A172 (cell line): ENCODE measurements at places on chromosomes 6 and 20. TPM values are rescaled to one million over a fixed set of nuclear protein-coding genes. Genes with fewer than 3 reads are reported as not detected.

The NUP153 gene
- 35.6 and 40.4 TPM in 2 replicates for total RNA-seq

The TREML1 gene
- not detected in 2 replicates for total RNA-seq

The CLIC5 gene
- total RNA-seq = not detected in 2 replicates

The ZFP57 gene
- not detected in 2 replicates for total RNA-seq

The POLR3F gene
- total RNA-seq = 20.3 and 27.0 TPM in 2 replicates

The EFCAB8 gene
- not detected in 2 replicates for total RNA-seq

The EPPIN gene
- total RNA-seq = not detected in 2 replicates

The HLA-DQA1 gene
- total RNA-seq = not detected in 2 replicates

The CLPSL2 gene
- total RNA-seq = 4.7 TPM in 1 of 2 replicates, not detected in the other

The MROH8 gene
- 1.3 and 9.3 TPM in 2 replicates for total RNA-seq

The SIRPB2 gene
- total RNA-seq = not detected in 2 replicates

The RAB44 gene
- not detected in 2 replicates for total RNA-seq

The SCRT2 gene
- total RNA-seq = not detected in 2 replicates

The SAMD3 gene
- 0.07 and 0.28 TPM in 2 replicates for total RNA-seq

The TNF gene
- not detected in 2 replicates for total RNA-seq

The CST9L gene
- not detected in 2 replicates for total RNA-seq

The CCND3 gene
- total RNA-seq = 46.6 and 51.7 TPM in 2 replicates

The NHLRC1 gene
- not detected in 2 replicates for total RNA-seq

The CST1 gene
- not detected in 2 replicates for total RNA-seq

The ASIP gene
- not detected in 2 replicates for total RNA-seq

The NINL gene
- 9.1 and 9.4 TPM in 2 replicates for total RNA-seq

The ZNFX1 gene
- 33.8 and 34.2 TPM in 2 replicates for total RNA-seq

The ENPP4 gene
- not detected in 2 replicates for total RNA-seq

The PRDM1 gene
- 0.19 and 0.31 TPM in 2 replicates for total RNA-seq

The XRN2 gene
- total RNA-seq = 128 and 139 TPM in 2 replicates

The IPCEF1 gene
- total RNA-seq = 0.17 and 0.47 TPM in 2 replicates

The RBM24 gene
- total RNA-seq = 13.2 and 14.5 TPM in 2 replicates

The NRSN1 gene
- not detected in 2 replicates for total RNA-seq

The RIMS4 gene
- total RNA-seq = 0.02 TPM in 1 of 2 replicates, not detected in the other

The CHRNA4 gene
- total RNA-seq = 0.03 and 0.07 TPM in 2 replicates

The DSP gene
- total RNA-seq = 39.5 and 40.9 TPM in 2 replicates

The MATN4 gene
- total RNA-seq = not detected in 2 replicates

The TRIM38 gene
- total RNA-seq = 5.2 and 6.4 TPM in 2 replicates

The MOCS1 gene
- total RNA-seq = 4.4 and 5.5 TPM in 2 replicates

The MAD2L1BP gene
- total RNA-seq = 23.0 and 38.0 TPM in 2 replicates
